ENCODE measurements at places on chromosomes 7 and 10. TPM values are rescaled to one million over a fixed set of nuclear protein-coding genes. Genes with fewer than 3 reads are reported as not detected.

DNA sequence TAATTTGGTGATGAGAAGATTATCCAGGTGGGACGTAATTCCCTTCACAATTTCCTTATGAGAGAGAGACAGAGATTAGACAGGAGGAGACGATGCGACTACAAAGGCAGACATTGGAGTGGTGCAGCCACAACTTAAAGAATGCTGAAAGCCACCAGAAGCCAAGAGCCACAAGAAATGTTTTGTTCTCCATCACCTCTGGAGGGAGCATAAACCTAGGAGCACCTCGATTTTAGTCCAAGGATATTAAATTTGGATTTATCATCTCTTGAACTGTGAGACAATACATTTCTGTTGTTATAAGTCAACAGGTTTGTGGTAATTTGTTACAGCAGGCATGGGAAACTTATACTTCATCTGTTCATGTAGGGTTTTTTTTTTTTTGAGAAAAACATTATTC, 418.9 kb downstream of the DGKB start:
- no peak for DNase-seq

- no peak for DNase-seq
Observed at GRCh38 chr10:119309423-119309770, 102.0 kb downstream of the GRK5 start.

MICU1 gene
- 66.3 TPM for polyA plus RNA-seq

C10orf53 gene
- 0.08 TPM for polyA plus RNA-seq

- DNase-seq = no peak
Observed at GRCh38 chr10:3432081-3432825, 259.7 kb upstream of the PITRM1 start.
